B cell (primary cell): ENCODE measurements at places on chromosomes 3 and 15. TPM values are rescaled to one million over a fixed set of nuclear protein-coding genes. Genes with fewer than 3 reads are reported as not detected.

Gene PDE12
- 18.3 and 19.6 TPM in 2 replicates for total RNA-seq

Gene ISLR2
- not detected in 2 replicates for total RNA-seq

Gene STAB1
- 4.0 and 4.5 TPM in 2 replicates for total RNA-seq

Gene RFT1
- 28.9 and 30.7 TPM in 2 replicates for total RNA-seq

Gene MLH1
- 38.5 and 46.3 TPM in 2 replicates for total RNA-seq

Gene PTX3
- total RNA-seq, result 0.36 and 0.37 TPM in 2 replicates
